Stimulated activated CD8-positive, alpha-beta memory T cell treated with anti-CD3 and anti-CD28 coated beads, Interleukin-15, amount 100 ng/mL, for 24 hours (primary cell): ENCODE measurements at places on chromosomes 11 and 22.

DNA sequence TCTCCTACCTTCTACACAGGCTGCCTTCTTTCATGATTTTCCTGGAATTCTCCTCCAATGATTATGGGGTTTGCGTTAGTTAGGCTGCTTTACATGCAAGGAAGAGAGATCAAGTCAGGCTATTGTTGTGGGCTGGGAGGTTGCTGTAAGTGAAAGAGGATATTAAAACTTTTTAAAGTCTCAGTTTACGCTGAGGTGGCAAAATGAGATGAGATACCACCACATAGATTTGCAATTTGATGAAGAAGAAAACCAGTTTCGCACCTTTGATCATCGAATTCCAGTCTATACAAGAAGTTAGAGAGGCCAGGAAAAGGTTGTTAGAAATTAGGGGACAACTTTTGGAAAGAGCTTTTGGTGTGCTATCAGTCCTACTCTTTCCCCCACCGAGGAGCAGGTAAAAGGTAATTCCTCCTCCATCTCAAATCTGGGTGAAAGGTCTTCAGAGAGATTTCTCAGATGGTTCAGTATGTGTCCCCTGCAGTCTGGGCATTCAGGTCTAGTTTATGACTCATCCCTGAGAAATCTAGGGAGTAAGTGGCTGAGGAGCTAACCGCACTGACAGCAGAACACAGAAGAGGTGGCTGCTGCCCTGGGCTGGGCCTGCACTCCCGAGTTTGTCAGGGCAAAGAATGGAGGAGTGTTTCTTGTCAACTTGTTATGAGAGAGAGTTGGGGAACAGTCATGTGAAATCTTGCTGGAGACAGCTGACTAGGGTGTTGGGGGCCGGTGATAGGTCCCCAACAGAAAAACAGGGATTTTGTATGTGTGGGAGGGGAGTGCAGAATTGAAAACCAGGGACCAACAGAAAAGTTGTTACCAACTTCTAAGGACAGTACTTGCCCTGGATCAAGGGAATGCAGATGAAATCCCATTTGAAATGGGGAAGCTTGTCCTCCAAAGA is 34.7 kb downstream of the CCDC83 start:
- DNase-seq, result no peak

DNA sequence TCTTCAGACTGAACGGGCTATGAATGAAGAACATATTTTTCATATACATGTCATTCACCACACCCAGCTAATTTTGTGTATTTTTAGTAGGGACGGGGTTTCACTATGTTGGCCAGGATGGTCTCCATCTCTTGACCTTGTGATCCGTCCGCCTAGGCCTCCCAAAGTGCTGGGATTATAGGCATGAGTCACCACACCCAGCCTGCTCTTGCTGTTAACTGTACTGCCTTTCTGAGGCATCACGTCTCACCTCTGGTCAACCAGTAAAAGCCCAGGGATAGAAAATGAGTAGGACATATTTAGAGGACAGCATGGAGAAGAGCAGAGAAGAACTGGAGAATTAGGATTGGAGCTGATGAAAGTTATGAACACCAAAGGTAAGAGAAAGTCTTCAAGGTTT is 55.6 kb downstream of the APOL3 start:
- DNase-seq, result no peak

- DNase-seq, result no peak
Measured at GRCh38 chr11:7977232-7977917, 9.8 kb upstream of the EIF3F start.

DNA sequence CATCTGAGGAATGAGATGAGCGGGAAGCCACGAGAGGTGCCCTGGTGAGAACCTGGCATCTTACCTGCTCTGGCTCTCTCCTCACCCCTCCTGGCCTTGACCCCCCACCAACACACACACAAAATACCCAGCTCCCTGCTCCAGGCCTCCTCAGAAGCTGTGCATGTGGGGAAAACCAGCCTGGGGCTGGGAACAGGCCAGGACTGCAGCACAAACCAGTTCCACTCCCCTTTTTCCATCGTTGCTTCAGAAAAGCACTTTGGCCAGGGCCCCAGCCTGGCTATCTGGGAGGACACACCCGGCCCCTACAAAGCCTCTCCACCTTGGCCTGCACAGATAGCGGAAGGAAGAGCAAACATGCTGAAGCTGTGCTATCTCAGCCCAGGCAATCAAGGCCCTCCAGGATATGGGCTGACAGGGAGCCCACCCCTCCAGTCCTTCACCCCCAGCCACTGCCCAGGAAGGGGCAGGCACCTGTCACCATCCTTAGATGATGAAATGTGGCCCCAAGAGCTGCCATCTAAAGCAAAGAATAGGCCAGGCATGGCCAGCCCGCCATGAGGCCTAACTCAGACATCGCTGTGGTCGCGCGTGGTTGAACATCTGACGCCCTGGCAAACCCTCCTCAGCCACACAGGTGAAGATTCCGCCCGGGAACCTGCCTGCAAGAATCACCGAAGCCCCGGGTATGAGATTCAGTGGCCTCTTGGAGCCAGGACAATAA is 35.4 kb downstream of the PISD start:
- no peak for DNase-seq

- no peak for DNase-seq
Measured at GRCh38 chr11:133555034-133555433, 22.7 kb upstream of the OPCML start.

DNA sequence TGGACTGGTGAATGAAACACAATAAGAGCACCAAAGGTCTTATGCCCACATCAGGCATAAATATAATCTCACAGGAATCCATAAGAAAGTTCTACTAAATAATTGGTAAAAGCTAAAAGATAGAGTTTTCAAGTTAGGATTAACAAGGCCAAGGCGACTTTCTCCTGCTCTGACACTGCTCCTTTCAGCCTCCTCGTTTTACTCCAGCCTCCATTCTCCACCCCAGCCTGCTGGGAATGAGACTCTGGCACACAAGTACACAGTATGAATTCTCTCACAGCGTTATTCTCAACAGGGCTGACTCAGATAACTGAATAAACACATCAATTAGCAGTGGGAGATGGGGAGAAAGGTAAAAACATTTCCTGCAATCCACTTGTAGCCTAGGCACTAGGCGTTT is 94.9 kb downstream of the APOL5 start:
- DNase-seq, result no peak
